Right atrium auricular region (tissue), 2 donors: ENCODE measurements at places on chromosomes 1 and 21. TPM values are rescaled to one million over a fixed set of nuclear protein-coding genes. Genes with fewer than 3 reads are reported as not detected.

The ETNK2 gene
- total RNA-seq, result 17.5 TPM

The KIRREL1 gene
- total RNA-seq, result 12.3 TPM

The SPRR2B gene
- total RNA-seq, result not detected

The KLHDC7A gene
- total RNA-seq, result not detected

The SLC16A4 gene
- total RNA-seq, result 8.9 TPM

The MYOG gene
- total RNA-seq, result not detected

The AMY1B gene
- not detected for total RNA-seq

The S100A5 gene
- total RNA-seq, result not detected

DNA sequence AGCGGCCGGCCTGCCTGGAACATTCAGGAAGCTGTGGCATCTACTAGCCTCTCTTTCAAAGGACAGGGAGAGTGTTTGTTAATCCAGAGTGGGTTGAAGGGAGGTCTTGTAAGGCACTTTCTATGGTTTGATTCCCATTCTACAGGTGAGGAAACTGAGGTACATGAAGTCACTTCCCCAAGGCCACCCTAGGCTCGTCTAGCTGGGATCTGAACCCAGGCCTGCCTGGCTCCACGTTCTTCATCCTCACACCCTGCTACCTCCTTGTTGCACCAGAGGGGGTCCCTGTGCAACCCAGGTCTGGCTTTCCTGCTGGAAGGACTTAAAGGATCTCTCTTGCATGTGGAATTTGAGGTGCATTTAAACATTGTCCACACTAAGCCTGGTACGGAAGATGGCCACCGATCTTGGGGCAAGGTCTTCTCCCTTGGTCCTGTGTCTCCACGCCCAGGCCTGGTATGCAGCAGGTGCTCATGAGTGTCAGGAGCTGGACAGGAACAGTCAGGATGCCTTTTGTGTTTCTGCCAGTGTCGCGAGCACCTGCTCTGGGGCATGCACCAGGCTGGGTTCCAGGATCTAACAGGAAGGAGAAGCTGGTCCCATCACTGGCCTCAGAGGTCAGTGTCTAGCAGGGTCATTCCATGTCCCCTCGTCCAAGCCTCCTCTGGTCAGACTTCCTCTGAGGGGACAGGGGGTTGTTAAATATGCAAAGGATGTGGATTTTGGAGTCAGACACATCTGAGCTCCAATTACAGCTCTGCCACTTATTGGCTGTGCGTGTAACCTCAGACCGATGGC, 103.2 kb upstream of the RUNX3 start:
- H3K4me3 ChIP-seq, result no peak overlapping the region
- no peaks in the 10 kb centered on the region for H3K4me1 ChIP-seq

DNA sequence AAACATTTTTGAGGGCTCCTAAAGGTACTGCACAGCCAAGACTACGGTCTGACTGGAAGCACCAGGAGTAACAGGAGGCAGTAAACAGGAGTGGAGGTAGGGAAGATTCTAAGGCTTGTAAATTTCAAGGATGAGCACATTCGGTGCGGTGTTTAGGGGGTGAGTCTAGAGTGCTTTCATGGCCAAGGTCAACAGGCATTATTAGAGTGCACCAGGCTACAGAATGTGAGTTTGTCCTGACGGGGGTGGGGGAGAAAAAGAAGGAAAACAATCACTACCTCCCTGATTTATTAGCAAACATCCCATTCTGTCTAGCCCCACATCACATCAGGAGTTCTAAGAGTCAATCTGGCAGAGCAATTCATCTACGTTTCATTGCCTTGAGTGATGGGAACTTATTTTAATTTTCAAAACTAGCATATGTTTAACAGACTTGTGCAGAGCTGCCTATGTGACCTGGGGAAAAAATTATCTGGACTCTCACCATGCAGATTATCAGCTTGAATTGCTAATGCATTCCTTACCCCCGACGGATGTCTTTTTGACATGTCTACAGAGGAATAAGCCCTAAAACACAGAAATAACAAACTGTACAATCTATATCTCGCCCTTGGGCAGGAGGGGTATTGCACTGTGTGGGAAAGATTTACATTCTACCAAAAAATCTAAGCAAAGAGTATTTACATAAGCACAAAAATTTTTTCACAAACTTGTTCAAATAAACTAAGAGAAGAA, 45.0 kb downstream of the APP start:
- no peaks in the 10 kb centered on the region for H3K36me3 ChIP-seq
- H3K4me3 ChIP-seq, result no peak overlapping the region
- peaks cover 68% of the 10 kb centered on the region for H3K4me1 ChIP-seq
- DNase-seq, result no peak

DNA sequence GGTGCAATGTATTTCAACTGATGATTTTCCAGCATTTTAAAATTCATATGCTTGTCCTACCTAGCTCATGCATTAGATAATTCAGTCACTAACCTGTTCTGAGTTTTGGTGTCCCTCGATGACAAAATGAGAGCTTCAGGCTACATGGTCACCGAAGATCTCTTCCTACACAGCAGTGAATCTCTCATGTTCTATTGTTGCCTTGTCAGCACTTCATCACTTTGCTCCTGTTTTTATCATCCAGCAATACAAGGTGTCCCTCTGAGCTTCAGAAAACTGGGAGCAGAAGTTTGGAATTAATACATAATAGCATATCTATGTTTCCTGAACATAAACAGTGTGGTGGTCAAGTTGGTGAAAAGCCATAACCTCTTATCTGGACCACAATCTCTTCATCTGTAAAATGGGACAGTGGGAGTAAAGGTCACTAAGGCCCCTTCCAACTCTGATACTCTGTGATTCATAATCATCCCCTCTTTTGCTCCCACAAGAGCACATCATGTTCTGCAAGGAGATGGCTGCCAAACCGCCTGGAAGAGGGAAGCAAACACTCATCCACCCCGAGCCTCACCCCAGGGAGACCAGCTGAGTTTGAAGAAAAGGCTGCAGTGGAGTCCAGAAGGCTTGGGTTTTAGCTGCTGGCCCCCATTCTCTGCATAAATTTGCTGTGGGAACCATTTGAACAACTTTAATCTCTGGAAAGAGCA, 137.9 kb upstream of the F3 start:
- DNase-seq, result peak; percentile 83
- H3K36me3 ChIP-seq, result no peaks in the 10 kb centered on the region
- H3K27ac ChIP-seq, result no peak overlapping the region
- H3K4me1 ChIP-seq, result no peaks in the 10 kb centered on the region

- no peaks in the 10 kb centered on the region for H3K4me1 ChIP-seq
- no peaks in the 10 kb centered on the region for H3K36me3 ChIP-seq
- no peak overlapping the region for H3K4me3 ChIP-seq
- no peak for DNase-seq
- H3K27me3 ChIP-seq, result no peaks in the 10 kb centered on the region
These were observed 272.1 kb downstream of the ZNF648 start for GRCh38 chr1:181789395-181789794.

DNA sequence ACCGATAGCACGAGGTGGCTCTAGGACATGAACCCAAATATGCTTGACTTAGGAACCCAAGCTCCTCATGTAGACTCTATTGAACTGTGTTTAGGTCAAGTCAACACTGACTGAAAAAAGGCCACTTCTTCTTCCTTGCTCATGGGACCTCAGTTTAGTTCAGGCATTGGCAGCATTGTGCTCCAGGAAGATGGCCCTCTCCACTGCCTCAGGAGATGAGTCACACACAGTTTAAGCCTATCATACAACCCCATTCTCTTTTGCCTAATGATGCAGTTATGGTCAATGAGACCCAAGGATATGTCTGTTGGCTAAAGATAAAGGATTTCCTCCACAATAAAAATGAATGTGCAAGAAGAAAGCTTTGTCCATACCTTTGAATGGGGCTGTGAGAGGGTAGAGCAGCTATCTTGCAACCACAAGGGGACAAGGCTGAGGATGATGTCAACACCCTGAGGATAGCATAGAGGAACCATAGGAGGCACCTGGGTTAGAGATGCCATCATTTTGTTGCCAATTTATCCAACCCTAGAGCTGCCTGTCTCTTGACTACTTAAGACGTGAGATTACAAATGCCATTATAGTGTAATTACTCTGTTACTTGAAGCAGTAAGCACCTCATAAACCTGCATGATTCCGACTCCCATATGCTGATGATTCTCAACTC, 3.0 kb upstream of the TRIM63 start:
- peaks cover 11% of the 10 kb centered on the region for H3K36me3 ChIP-seq
- H3K27ac ChIP-seq, result no peak overlapping the region
- H3K4me1 ChIP-seq, result no peaks in the 10 kb centered on the region
- no peaks in the 10 kb centered on the region for H3K27me3 ChIP-seq
- no peak overlapping the region for H3K4me3 ChIP-seq

DNA sequence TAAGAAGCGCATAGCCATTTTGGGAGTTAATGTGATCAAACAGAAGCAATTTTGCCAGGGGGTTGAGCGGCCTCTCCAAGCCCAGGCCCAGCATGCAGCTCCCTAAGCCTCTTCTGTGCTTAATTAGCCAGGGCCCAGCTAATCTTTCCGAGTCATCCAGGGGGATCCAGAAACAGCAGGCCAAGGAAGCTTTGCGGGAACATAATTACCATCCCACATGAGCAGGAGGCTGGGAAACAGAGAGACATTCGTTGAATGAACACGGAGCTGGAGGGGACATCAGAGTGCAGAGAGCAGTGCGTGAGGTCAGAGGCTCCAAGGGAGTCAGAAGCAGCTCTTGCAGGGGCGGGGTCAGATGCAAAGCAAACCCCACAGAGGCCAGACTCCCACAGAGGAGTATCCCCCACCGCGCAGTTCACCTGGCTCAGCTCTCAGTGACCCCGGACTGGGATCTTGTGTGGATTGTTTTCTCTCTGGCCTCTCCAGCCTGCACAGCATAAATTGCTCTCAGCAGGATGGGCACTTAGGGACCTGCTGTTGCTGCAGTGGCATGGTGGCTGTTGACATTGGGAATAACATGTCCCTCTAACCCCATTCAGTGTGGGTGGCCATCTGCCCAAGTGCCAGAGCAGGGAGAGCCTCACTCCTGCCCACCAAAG, 657.4 kb downstream of the AJAP1 start:
- H3K27me3 ChIP-seq, result no peaks in the 10 kb centered on the region
- H3K4me1 ChIP-seq, result no peaks in the 10 kb centered on the region
- H3K36me3 ChIP-seq, result no peaks in the 10 kb centered on the region
- DNase-seq, result no peak
- no peak overlapping the region for H3K4me3 ChIP-seq
- no peak overlapping the region for H3K27ac ChIP-seq

- no peaks in the 10 kb centered on the region for H3K36me3 ChIP-seq
- H3K27me3 ChIP-seq, result no peaks in the 10 kb centered on the region
- no peaks in the 10 kb centered on the region for H3K4me1 ChIP-seq
- H3K27ac ChIP-seq, result peak overlapping the region; percentile 41
- no peak for DNase-seq
These were observed 37.4 kb downstream of the XCL1 start for GRCh38 chr1:168613691-168614231.

- no peaks in the 10 kb centered on the region for H3K27me3 ChIP-seq
- no peak for DNase-seq
- no peaks in the 10 kb centered on the region for H3K4me1 ChIP-seq
- H3K4me3 ChIP-seq, result peak overlapping the region; percentile 86
These were observed 898 bp downstream of the C1orf174 start for GRCh38 chr1:3898994-3899753.

DNA sequence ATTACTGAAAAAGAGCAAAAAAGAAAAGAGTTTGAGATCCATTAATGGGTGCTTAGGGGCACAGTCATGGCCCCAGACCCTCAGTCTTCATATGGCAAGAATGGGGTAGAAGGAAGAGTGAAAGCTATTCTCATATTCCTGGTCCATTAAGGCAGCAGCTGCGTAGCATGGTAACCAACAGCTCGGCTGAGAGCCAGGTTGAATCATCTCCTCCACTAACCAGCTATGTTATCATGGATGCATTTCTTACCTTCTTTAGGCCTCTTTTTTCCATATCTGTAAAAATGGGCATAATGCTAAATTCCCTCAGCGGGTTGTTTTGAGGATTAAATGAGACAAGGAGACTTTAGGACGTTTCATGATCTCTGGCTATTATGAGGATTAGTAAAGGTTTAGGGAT, 15.0 kb upstream of the SARS1 start:
- peak overlapping the region; percentile 66 for H3K27ac ChIP-seq
- no peaks in the 10 kb centered on the region for H3K4me1 ChIP-seq
- H3K4me3 ChIP-seq, result no peak overlapping the region
- no peaks in the 10 kb centered on the region for H3K36me3 ChIP-seq
- no peak for DNase-seq

DNA sequence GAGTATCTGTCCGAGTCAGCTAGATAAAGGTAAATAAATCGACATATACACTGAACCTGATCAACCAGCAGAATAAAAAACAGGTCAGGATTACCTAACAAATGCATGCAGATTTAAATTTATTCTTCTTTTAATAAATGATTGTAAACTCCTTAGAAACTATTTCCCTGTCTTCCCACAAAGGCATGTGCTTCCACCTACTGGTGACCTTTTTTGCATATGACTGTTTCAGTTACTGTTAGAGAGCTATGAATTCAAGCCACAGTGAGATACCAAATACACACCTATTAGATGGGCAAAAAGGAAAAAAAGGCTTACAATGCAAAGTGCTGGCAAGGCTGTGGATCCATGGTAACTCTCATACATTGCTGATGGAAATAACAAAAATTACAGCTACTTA, 957.4 kb upstream of the NCAM2 start:
- H3K4me3 ChIP-seq, result no peak overlapping the region
- no peaks in the 10 kb centered on the region for H3K36me3 ChIP-seq
- DNase-seq, result no peak
- H3K27ac ChIP-seq, result no peak overlapping the region
- no peaks in the 10 kb centered on the region for H3K27me3 ChIP-seq
- H3K4me1 ChIP-seq, result no peaks in the 10 kb centered on the region

DNA sequence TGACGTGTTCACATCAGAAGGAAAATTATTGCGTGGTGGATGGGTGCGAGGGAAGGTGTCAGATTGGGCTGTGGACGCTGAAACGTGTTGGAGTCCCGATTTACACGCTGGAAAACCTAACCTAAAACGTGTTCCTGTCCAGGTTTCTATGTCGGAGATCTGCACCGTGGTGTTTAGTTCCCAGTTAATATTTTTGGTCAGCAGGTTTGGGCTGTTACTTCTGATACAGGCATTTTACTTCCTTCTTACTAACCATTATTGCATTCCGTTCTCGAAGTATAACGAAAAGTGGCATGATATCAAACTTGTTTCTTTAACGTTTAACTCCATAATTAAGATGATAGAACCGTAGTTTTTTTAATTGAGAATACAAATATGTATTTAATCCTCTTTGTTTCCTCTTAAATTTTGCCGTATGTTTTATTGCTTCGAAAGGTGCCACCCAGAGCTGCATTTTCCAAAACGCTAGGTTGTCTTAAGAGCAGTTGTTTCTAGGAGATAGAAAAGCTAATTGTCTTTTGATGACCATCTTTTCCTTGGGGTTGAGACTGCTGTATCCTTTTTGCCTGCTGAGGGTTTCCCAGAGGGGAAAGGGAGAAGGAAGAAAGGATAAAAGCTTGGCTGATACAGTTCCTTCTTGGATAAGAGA, 1.3 kb downstream of the ADARB1 start:
- peak overlapping the region; percentile 92 for H3K4me3 ChIP-seq
- no peaks in the 10 kb centered on the region for H3K36me3 ChIP-seq
- no peaks in the 10 kb centered on the region for H3K27me3 ChIP-seq
- H3K4me1 ChIP-seq, result peaks cover 24% of the 10 kb centered on the region
- H3K27ac ChIP-seq, result peak overlapping the region; percentile 66

GRCh38 chr21:45032332-45032731, 42.0 kb upstream of the ADARB1 start:
- H3K4me1 ChIP-seq, result peaks cover 62% of the 10 kb centered on the region
- no peaks in the 10 kb centered on the region for H3K36me3 ChIP-seq
- H3K27me3 ChIP-seq, result no peaks in the 10 kb centered on the region
- no peak for DNase-seq
- H3K27ac ChIP-seq, result no peak overlapping the region
